ENCODE measurements at places on chromosomes 16 and 17. TPM values are rescaled to one million over a fixed set of nuclear protein-coding genes. Genes with fewer than 3 reads are reported as not detected.

BICDL2 gene
- not detected for total RNA-seq

DNA sequence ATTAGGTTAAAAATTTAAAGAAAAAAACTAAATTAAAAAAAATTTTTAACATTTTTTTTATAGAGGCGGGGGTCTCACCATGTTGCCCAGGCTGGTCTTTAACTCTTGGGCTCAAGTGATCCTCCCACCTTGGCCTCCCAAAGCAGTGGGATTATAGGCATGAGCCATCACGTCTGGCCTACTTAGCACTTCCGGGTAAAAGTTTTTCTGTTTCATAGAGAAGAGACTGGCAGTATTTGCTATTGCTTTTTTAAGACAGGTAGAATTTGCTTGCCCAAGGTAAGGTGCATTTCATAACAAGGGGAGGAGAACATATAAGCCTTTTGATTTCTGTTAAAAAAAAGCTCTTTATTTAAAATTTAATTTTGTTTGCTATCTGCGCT, 12.0 kb upstream of the HAPSTR1 start:
- no peak for DNase-seq

SYNGR2 gene
- 70.8 TPM for total RNA-seq

GRCh38 chr17:14688134-14688533, 387.3 kb downstream of the HS3ST3B1 start:
- no peak for DNase-seq

DNA sequence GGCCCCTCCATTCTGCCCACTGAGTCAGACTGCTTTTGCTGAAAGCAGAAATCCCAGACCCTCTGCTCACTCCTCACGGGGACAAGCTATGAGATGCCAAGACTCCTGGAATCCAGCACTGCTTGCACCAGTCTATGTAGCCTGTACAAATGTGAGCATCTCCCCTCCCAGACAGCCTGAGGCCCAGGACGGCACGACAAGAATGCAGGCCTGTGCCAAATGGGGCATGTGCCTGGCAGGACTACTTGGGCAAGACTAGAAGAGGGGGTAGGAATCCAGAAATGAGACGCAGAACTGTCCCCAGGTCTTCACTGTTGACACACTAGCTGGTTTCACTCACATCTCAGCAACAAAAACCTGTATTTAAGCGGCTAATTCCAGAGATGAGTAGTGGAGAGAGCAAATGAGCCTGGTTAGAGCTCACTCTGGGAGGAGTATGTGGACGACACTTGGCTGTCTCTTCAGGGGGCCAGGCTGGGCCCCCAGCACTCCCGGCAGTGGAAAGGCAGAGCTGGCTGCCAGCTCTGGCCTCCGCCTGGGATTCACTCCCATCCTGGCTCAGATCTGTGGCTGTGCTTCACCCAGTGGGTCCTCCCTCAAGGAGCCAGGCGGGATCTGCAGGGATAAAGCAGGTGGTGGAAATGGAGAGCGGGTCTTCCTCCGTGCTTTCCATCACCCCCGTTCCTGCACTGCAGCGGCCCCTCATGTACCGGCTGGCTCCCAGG, 2.9 kb upstream of the MYO1C start:
- no peak for DNase-seq

DNA sequence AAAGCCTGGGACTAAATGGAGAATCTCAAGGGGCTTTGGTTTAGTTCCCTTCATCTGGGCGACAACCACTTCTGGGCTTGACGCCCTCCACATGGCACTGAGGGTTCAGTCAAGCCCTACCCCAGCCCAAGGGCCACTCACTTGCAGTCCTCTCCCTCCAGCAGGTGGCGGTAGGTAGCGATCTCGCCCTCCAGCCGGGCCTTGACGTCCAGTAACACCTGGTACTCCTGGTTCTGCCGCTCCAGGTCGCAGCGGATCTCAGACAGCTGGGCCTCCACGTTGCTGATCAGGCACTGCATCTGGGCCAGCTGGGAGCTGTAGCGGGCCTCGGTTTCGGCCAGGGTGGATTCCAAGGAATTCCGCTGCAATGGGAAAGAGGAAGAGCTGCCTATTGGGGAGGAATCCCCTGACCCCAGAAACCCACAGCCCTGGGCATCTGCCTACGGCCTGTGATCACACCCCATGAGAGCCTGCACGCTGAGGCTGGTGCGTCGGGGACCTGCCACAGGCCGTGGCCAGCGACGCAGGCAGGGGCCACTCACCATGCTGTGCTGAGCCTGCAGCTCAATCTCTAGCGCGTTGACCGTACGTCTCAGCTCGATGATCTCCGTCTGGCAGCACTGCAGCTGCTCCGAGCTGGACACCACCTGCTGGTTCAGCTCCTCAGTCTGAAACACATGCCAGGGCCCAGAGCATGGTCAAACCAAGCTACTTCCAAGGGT, 2.7 kb downstream of the KRT36 start:
- no peak for DNase-seq

DNA sequence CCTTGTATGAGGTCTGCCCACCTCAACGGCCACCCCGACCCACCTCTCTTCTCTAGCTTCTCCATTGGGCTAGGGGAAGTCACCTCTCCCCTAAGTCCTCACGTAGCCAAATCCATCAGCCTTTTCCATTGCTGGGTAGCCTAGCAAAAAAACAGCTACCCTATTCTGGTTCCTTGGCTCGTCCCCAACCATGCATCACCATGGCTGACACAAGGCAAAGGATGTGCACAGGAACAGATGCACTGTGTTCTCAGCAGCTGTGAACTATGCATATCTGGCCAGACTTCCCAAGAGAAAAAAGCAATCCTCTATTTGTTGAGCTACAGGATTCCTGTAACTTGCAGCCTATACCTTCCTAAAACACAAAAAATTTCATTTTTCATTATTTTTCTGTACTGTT, 22.0 kb upstream of the FLCN start:
- DNase-seq = no peak

ZNF624 gene
- 8.8 TPM for total RNA-seq

- DNase-seq = no peak
These were observed 1.8 kb downstream of the USP7 start for GRCh38 chr16:8961811-8962390.

MYOCD gene
- total RNA-seq = not detected

- no peak for DNase-seq
These were observed 41.7 kb downstream of the SEC14L1 start for GRCh38 chr17:77182205-77183172.

CCL15 gene
- not detected for total RNA-seq

GRCh38 chr16:5108505-5109158, 11.0 kb upstream of the EEF2KMT start:
- DNase-seq = no peak

DNA sequence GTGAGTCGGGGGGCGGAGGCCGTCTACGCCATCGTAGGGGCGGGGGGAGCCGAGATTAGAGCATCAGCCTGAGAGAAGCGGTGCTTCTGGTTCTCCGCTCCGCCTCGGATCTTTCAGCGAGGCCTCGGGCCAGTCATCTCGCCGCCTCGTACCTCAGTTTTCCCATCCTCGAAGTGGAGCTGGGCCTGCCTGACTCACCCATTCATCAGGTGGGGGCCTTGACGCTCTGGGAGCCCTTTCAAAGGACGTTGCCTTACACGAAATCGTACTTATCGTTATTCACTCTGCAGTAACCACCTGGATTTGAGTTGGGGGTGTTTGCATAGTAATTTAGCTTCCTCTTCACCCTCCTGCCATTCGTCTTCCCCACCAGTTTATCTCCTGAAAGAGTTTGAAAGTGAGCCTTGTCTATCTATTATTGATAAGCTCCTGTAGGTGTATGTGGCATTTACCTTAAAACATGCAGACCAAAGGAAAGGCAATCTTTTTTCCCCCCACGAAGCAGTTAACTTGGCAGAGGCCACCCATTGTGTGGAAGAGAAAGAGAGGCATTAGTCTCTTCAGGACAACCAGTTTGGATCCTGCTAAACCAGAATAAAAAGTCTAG, 674 bp downstream of the TAF15 start:
- DNase-seq = peak; percentile 44

DNA sequence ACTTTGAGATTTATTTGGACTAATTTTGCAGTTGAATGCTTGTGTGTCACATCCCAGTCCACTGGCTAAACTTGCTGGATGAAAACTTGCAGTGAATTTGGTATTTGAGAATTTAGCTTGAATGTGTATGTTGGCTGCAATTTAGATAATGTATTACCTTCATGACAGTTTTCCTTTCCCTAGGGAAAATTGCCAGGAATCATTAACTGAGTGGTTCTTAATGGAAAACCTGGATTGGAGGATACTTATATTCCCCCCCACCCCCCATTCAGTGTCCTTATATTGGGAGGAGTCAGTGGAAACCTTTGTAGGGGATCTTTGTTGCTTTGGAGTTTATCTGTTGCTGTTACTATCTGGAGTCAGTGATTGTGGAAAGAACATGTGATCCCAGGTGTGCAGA, 67.6 kb downstream of the KPNA2 start:
- no peak for DNase-seq

SMIM36 gene
- not detected for total RNA-seq

Measured in A172 (cell line).